T-helper 1 cell (primary cell): ENCODE measurements at places on chromosomes 1 and 21.

DNA sequence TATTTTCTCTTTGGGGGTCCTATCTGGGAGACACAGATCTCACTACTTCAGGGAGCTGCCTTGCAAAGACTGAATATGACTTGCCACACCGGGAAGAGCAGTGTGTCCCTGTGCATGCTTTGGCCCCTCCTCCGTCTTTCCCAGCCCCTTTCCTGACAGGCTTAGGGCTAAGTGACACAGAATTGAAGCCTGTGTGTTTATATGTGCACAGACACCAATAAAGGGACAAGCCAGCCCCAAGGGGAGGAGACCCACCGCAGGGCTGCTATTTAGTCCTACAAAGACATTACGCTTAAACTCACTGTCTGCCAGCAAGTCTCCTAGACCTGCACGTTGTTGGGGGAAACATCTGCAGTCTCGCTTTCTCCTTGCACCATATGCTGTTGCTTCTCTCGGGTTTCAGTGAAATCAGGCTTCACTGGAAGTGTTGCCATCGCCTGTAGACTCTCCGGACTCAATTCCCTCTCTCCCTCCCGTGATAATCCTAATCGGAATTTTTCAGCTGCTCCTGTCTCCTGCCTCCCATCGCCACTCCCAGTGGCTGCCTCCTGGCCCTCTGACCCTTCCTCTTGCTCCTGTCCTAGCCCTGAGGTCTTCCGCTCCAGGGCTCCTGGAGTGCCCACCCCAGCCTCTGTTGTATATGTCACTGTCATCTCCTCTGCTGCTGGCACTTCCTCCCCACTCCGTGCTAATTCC is 58.5 kb upstream of the LRRC53 start:
- DNase-seq = no peak

DNA sequence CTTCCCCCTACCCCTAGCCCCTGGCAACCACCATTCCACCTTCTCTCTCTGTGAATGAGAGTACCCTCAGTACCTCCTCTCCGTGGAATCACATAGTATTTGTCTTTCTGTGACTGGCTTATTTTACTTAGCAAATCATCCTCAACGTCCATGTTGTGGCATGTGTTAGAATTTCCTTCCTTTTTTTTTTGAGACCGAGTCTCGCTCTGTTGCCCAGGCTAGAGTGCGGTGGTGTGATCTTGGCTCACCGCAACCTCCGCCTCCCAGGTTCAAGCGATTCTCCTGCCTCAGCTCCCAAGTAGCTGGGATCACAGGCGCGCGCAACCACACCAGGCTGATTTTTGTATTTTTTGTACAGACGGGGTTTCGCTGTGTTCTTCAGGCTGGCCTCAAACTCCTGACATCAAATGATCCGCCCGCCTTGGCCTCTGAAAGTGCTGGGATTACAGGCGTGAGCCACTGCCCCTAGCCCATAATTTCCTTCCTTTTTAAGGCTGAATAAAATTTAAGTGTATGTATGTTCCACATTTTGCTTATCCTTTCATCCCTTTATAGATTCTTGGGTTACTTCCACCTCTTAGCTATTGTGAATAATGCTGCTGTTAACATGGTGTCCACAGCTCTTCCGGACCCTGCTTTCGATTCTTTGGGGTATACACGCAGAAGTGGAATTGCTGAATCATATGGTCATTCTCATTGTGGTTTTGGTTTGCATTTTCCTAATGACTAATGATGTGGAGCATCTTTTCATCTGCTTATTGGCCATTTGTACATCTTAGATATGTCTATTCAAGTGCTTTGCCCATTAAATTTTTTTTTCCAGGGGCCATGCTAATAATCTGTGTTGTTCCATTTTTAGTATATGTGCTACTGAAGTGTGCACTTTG is 32.3 kb downstream of the ERRFI1 start:
- DNase-seq = no peak

DNA sequence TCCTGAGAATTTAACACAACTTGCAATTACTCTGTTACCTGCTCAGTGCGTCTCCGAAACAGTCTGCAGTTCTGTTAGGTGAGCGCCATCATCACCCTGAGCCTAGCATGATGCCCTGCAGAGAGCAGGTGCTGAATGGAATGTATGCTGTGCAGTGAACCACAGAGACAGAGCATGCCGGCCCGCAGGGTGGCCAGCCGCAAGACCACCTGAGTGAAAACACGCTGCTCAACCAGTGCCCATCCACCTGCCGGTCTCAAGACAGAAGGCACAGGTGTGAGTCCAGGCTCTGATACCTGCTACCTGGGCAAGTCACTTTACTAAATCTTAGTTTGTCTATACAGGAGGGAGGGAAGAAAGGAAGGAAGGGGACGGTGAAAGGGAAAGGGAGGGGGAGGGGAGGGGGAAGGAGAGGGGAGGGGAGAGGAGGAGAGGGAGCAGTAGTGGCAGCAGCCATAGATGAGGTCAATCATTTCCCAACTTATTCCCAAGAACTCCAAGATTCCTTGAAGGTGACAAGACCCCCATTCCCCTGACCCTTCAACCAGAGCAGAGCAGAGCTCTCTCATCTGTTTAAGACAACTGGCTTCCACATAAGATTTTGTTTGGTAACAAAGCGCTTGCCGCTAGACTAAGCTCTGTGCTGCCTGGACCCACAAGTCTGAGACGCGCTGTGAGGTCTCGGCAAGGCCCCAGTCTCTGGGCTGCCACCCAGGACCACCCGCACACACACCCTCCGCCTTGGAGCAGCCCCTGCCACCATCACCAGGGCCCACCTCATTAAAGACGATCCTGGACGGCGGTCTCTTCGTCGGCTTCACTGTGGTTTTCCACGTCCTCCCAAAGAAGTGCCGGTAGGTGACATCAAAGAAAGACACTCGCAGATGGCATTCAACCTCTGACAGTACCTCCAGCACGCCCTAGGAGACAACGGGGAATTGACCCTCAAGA is 14.5 kb downstream of the NPHP4 start:
- DNase-seq = no peak

DNA sequence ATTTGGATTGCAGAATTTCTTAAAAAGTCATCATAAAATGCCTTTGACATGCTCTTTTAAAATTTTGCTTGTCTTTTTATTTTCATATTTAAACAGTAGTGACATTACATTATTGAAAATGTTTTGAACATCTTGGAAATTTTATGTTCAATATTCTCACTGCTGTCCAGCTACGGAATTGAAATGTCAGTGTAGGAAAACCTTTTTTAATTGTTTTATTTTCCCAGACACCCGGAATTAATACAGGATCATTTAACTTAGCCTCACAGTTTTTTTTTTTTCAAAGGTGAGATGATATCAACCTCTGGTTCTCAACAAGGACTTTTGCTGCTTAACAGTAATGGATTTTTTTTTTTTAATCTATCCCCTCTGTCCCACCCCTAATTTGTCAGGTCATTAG is 4.1 kb downstream of the RBM15 start:
- DNase-seq = no peak

DNA sequence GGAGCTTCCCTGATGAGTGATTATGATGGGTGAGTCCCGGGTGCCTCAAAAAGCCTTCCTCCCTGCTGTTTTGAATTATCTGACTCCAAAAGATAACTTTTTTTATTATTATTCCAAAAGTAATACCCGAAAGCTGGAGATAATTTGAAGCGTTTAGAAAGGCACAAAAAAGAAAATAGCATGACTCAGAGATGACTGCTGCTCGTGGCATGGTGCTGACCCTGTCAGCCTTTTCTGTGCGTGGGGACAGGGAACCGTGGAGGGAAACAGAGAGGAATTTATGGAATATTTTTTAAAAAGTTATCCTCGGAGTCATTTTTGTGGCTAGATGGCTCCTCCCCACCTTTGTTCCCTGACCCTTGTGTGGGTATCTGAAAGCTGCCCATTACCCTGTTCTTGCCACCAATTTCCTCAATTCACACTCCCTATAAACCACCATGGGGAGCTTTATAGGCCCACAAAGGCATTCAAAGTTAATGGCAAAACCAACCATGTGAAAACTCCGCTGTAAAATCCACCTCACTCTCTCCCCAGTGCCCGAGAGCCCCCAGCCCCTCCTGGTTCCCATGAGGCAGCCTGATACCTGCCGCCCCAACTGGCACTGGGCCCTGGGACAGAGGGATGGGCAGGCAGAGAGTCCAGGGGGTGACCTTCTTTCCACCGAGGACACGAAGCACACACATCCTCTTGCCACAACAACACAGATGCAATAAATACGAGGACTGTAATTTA is 37.5 kb downstream of the IGSF21 start:
- DNase-seq = no peak
